ENCODE measurements at places on chromosomes 3 and 15.

DNA sequence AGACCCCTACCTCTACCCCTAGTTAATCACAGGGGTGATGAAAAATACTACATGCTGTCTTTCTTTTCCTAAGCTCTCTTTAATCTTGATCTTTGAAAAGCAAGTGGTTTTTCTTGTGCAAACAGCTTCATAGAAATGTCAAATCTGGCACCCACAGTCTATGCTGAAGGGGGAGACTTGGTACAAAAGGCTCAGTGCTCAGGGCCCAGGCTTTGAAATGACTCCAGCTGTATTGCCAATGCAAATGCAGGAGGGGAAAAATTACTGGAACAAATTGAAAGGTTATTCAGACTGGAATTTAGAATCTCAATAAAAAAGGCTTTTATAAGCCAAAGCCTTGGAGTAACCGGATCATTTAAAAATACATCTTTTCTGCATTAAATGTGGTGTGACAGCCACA is 223.9 kb downstream of the LRTM1 start:
- no peak for DNase-seq

GRCh38 chr3:172701751-172702150 is 9.1 kb downstream of the NCEH1 start:
- DNase-seq: no peak

- peak; percentile 67 for DNase-seq
Observed at GRCh38 chr3:190339130-190339529, 16.9 kb upstream of the CLDN1 start.

DNA sequence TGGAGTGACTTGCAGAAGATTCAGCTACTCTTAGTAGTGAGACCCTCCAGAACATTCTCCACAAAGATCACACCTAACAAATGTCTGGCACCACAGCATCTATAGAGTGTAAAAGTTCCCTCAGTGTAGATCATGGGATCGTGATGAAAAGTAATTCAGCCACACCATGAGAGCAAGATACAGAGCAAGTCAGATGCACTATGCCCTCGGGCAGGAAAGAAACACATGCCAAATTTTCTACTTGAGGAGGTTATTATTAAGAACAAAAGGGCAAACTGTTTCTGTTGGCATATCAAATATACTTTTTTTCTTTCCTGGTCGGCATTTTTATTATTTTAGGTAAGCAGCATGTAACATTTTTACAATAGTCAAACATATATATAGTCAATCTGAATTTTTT is 44.8 kb upstream of the SNTN start:
- no peak for DNase-seq

GRCh38 chr3:108102420-108103039 is 11.7 kb upstream of the CD47 start:
- no peak for DNase-seq

DNA sequence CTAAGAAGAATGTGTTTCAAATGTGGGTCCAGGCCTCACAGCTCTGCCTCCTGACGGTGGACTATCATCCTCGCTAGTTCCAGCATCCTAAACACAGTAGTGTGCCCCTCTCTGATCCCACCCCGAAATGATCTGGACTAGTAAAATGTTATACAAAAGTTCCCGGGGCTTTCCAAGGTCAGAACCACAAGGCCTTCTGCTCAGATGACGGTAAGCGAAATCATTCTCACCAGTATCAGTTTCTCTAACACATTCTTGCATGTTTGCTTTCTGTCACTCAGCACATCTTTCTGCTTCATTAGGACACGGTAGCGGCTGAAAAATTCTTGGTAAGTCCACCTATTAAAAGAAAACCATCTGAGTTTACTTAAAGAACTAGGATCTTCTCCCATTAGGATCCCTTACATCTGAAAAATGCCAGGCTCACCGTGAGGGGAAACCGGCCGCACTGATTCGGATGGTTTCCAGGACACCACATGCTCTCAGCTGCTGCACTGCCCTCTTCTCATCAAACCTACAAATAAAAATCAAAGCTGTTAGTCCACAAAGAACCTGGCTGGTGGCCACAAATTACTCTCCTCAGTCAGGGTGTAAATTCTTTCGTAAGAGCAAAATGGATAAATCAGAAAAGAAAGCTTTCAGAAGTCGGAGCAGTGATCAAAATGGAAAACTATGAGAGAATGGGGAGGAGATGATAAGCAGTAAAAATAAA is 83.9 kb upstream of the MYO5C start:
- DNase-seq: no peak

- DNase-seq: peak; percentile 49
Observed at GRCh38 chr15:92807971-92808571, 92.1 kb upstream of the CHD2 start.

GRCh38 chr3:138938877-138939560 is 7.9 kb downstream of the FOXL2 start:
- no peak for DNase-seq

- peak; percentile 28 for DNase-seq
Observed at GRCh38 chr15:62976301-62976881, 66.2 kb upstream of the TPM1 start.

DNA sequence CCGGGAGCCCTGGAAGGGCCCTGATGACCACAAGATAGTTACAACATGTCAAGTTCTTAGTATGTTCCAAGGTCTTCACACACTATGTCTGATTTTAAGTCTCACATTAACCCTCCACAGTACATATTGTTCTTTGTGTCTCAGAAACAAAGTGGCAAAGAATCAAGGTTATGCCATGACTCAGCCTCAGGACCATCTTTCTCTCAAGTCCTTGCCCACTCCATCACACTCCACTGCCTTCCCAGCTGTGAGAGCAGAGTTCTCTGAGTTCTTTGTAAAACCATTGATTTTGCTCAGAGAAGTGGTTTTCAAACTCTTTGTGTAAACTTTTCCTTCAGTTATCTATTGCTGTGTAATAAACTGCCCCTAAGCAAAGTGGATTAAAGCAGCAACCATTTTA is 67.9 kb upstream of the C3orf80 start:
- DNase-seq: peak; percentile 26

GRCh38 chr15:36468746-36469145 is 110.7 kb upstream of the CDIN1 start:
- DNase-seq: peak; percentile 63
